ENCODE measurements at places on chromosomes 5 and 9.

DNA sequence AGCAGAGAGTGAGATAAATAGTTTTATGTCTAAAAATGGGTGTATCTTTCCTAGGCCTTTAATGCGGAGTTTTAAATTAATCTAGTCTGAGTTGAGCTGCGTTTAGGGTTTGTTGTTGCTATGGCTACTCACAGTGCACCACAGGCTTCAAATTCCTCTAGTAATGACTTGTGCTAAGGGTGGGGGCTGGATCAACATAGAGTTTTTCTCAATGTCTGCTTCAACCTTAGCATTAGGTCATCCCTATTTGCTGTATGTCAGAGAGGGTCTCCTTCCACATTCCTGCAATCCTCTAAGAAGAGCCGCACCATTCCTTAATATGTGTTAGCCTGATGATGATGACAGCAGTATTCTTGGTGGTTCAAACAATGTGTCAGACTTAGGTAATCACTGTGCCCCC lies 465.6 kb upstream of the KIF2A start:
- no peak for DNase-seq

DNA sequence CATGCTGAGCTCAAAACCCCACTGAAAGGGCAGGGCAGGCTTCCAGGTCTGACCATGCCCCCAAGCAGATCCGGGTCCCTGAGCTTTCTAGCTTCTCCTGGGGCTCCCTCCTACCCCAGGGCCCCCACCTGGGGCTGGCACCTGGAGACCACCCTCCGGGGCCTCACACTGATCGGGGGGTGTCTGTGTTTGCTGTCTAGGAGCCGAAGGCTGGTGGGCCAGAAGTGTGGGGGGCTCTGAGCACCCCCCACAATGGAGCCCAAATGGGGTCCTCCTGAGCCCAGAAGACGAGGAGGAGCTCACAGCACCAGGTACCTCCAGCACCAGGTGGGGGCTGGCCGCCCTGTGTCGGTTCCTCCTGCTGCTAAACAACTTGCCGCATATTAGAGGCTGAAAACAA lies 39.8 kb downstream of the LAMC3 start:
- no peak for DNase-seq

GRCh38 chr5:74019923-74020322 lies 393.9 kb downstream of the ARHGEF28 start:
- no peak for DNase-seq

GRCh38 chr5:132239776-132240175 lies 12.1 kb upstream of the P4HA2 start:
- no peak for DNase-seq

DNA sequence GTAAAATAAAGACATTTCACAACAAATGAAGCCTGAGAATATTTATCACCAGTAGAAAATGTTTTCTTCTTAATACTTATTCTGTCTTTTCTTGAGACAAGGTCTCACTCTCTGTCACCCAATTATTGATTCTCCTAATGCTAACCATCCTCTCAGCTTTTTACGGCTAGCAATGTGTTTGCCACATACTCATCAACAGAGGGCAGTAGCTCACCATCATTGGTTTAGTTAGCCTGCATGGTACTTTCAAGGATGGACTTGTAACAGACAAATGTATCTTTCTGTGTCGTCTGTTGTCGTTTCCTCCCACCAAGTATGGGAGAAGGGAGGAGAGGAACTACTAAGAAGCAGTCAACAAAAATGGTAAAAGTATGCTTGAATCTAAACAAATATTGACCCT lies 5.9 kb upstream of the ACO1 start:
- peak; percentile 15 for DNase-seq

DNA sequence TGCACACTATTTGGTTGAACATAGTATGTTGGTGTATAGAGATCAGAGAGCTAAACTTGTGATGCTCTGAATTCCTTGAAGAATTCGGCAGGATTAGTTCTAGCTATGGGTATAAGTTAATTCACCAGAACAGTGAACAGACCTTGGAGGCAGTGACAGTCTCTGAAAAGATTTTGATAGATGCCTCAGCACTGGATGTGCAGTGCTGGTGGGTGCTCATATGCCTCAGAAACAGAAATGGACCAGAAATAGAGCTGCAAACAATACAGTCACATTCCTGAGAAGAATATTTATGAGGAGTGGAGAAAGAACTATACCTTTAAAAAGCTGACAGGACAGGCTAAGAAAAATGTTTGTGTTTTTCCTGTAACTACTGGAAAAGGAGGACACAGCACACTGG lies 747.7 kb downstream of the KCTD16 start:
- no peak for DNase-seq
